ENCODE measurements at places on chromosomes 11 and 22. TPM values are rescaled to one million over a fixed set of nuclear protein-coding genes. Genes with fewer than 3 reads are reported as not detected.

TMEM191C gene
- 2.9 TPM for total RNA-seq

SCN4B gene
- 0.33 TPM for total RNA-seq

SLC22A12 gene
- total RNA-seq = not detected

UPK3A gene
- not detected for total RNA-seq

TNNI2 gene
- total RNA-seq = 0.46 TPM

CATSPERZ gene
- 0.64 TPM for total RNA-seq

RASGRP2 gene
- total RNA-seq = 3.7 TPM

DEPDC7 gene
- total RNA-seq = 7.5 TPM

NAALADL1 gene
- total RNA-seq = 0.23 TPM

PACSIN3 gene
- total RNA-seq = 45.3 TPM

BIRC3 gene
- 65.4 TPM for total RNA-seq

CKAP5 gene
- 191 TPM for total RNA-seq

SYCE3 gene
- total RNA-seq = not detected

GSTT2B gene
- 6.5 TPM for total RNA-seq

OR51B2 gene
- total RNA-seq = not detected

SESN3 gene
- 1.4 TPM for total RNA-seq

TTLL12 gene
- total RNA-seq = 26.3 TPM

RIC3 gene
- total RNA-seq = 4.2 TPM

OR56B1 gene
- total RNA-seq = not detected

VPREB1 gene
- total RNA-seq = not detected

NDUFA6 gene
- 92.2 TPM for total RNA-seq

PTPRCAP gene
- total RNA-seq = 0.82 TPM

SERPINH1 gene
- 89.8 TPM for total RNA-seq

PICK1 gene
- total RNA-seq = 21.3 TPM

CREB3L1 gene
- 35.6 TPM for total RNA-seq

CCDC116 gene
- total RNA-seq = not detected

OR5M10 gene
- total RNA-seq = not detected

DDI1 gene
- not detected for total RNA-seq

NXPE1 gene
- total RNA-seq = not detected

HPS5 gene
- total RNA-seq = 27.7 TPM

EML3 gene
- total RNA-seq = 88.8 TPM

PELI3 gene
- 9.1 TPM for total RNA-seq

MMP10 gene
- total RNA-seq = not detected

DEFB131B gene
- not detected for total RNA-seq

LDHAL6A gene
- not detected for total RNA-seq

TTLL1 gene
- total RNA-seq = 4.6 TPM

OR2AG1 gene
- total RNA-seq = not detected

P2RY6 gene
- total RNA-seq = 0.59 TPM

SLC22A6 gene
- not detected for total RNA-seq

OR52I2 gene
- not detected for total RNA-seq

ALX4 gene
- total RNA-seq = 1.0 TPM

MIF gene
- 936 TPM for total RNA-seq

APLP2 gene
- 589 TPM for total RNA-seq

RASSF10 gene
- not detected for total RNA-seq

SNX15 gene
- total RNA-seq = 51.5 TPM

OR4A47 gene
- total RNA-seq = not detected
